Stomach (tissue), 19 donors: ENCODE measurements at places on chromosomes 16 and 17. TPM values are rescaled to one million over a fixed set of nuclear protein-coding genes. Genes with fewer than 3 reads are reported as not detected.

DNA sequence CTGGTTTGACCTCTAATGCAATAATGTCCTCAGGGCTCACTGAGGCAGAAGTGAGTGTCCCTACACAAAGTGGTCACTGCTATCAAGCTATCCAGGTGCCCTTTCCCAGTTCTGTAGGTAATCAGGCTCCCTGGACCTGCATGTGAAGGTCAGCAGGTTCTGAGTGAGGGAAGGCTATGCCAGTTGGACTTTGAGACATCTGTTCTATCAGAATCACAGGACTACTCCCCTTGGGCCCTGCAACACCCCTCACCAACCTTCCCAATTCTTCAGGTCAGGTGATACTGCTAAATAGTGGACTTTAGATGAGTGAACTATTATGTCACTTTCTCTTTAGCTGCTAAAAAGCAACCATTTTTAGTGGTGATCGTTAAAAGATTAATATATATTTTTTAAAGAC, 37.6 kb downstream of the ZZEF1 start:
- no peak for DNase-seq

- peak; percentile 56 for DNase-seq
These were observed 70.4 kb downstream of the ZDHHC7 start for GRCh38 chr16:84940670-84941551.

DNA sequence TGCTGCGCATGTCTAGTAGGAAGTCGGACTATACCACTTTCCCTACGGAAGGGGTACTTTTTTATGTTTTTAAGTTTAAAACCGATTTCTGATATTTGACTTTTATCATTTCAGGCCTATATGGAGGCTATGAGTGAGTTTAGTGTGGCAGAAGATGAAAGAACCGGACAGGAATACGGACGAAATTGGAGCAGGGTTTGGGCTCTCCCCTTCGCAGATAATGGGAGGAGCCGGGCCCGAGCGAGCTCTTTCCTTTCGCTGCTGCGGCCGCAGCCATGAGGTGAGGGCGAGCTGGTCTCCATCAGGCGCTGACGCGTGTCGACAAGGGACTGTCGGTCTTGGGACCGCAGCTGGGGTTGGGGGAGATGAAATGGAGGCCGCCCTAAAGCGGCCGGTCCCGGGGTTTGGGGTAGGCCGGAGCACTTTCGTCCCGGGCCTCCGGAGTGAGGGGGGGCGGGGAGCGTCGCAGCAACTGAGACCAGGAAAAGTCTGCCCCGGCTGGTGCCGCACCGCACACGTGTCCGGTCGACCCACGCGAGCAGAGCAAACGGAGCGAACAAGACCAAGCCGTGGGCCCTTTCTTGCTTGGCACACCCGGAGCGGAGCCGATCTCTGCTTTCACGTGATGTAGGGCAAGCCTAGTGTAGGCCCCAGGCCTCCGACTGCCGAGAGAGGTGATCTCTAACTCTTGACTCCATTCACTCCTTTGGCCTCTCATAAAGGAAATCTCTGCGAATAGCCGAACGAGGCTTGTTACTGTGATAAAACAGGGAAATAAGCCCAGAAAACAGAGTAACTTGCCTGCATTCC, at the start of gene RPL19:
TSS of gene RPL19 (plus strand) at position 214 of the 810 bp plus-strand sequence. CDS start at position 276, 62 bp downstream.
- peak; percentile 81 for DNase-seq

- no peak for DNase-seq
These were observed 46.0 kb downstream of the BANP start for GRCh38 chr16:87996962-87997880.

GRCh38 chr17:42846594-42847280, 2.4 kb downstream of the AOC2 start:
- DNase-seq = no peak

DNA sequence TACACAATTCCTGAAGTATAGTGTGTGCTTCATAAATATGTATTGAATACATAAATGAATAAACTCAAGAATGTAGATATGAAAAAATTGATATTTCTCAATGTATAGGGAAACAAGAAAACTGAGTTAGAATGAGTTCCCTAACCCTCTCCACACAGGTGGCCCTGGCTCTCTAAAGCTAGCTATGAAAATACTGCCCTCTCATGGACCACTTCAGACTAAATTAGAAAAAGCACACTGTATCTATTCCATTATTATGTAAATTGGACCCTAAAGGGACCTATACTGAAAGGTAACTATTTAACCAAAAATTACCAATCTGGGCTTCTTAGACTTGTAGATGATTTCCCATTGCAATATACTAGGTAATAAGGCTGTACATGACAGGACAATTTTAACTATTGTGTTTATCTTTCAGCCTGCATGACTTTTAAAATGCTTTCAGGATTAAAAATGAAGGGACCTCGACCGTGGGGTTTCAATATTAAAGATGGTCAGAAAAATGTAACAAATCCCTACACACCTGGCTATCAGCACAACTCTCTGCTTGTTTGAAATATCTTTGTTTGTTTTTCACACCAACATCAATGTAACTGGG, 672.5 kb upstream of the KIF2B start:
- peak; percentile 51 for DNase-seq

GRCh38 chr17:7427549-7427948, 1.1 kb upstream of the SPEM3 start:
- DNase-seq = no peak

DNA sequence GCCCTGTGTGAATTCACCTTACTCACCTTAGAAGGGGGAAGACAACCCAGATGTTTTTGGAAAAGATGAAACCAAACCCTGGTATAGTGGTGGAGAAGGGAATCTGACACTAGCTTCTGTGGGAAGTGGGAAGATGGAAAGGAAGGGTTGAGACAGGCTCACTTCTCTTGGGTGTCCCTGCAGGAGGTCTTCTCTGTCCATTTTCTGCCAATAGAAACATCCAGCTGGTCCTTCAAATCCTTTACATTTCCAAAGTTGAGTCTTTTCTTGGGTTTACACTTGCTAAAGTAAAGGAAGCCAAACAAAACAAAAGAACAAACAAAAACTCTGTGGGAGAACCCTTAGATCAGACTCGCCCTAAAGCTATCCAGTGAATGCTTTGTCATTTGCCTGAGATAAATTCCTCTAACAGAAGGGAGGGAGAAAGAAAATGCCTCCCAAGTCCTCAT, 10.2 kb downstream of the HOXB1 start:
- no peak for DNase-seq

GRCh38 chr16:56774016-56774680, 44.2 kb downstream of the NUP93 start:
- DNase-seq = no peak

GRCh38 chr16:17607609-17608008, 136.8 kb upstream of the XYLT1 start:
- peak; percentile 4 for DNase-seq

- no peak for DNase-seq
These were observed 308 bp downstream of the ADCY9 start for GRCh38 chr16:4115949-4116318.

- DNase-seq = no peak
These were observed 154.8 kb downstream of the CYB561 start for GRCh38 chr17:63291258-63291657.

The NPIPB13 gene
- total RNA-seq = 6.4 TPM

The PRSS8 gene
- total RNA-seq = 176 TPM

The COPRS gene
- 38.4 TPM for total RNA-seq

The GPR179 gene
- not detected for total RNA-seq

The PLEKHG4 gene
- total RNA-seq = 5.2 TPM
